ENCODE measurements at places on chromosomes 3 and 15. TPM values are rescaled to one million over a fixed set of nuclear protein-coding genes. Genes with fewer than 3 reads are reported as not detected.

DNA sequence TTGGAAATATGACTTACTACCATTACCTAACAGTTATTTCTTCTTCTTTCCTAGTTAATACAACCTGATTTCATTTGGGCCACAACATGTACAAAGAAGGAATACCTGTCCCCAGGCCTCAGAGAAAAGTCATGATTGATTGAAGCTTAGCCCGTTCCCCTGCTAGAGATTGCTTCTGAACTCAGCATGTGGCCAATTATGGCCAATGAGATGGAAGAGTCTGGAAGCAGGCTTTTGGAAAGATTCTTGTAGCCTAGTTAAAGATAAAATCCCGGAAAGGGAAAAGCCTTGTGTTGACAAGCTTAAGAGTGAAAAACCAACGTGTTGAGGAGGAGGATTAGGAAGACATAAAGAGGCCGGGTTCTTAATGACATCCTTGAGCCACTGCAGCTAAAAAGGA, 17.0 kb upstream of the TM6SF1 start:
- DNase-seq = no peak

Gene CNOT10
- 41.2 TPM for total RNA-seq

- no peak for DNase-seq
Observed at GRCh38 chr3:188064831-188065493, 89.0 kb upstream of the LPP start.

DNA sequence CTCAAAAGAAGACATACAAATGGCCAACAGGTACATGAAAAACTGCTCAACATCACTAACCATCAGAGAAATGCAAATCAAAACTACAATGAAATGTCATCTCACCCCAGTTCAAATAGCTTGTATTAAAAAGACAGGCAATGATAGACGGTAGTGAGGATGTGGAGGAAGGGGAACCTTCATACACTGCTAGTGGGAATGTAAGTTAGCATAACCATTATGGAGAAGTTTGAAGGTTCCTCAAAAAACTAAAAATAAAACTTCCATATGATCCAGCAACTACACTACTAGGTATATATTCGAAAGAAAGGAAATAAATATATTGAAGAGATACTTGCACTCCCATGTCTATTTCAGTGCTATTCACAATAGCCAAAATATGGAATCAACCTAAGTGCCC, 62.8 kb upstream of the PPARG start:
- DNase-seq = no peak

Gene SOX14
- total RNA-seq = 0.73 TPM
